ENCODE measurements at places on chromosomes 1 and 21. TPM values are rescaled to one million over a fixed set of nuclear protein-coding genes. Genes with fewer than 3 reads are reported as not detected.

PTPRU gene
- 92.5 TPM for total RNA-seq

CHIA gene
- total RNA-seq = not detected

DNA sequence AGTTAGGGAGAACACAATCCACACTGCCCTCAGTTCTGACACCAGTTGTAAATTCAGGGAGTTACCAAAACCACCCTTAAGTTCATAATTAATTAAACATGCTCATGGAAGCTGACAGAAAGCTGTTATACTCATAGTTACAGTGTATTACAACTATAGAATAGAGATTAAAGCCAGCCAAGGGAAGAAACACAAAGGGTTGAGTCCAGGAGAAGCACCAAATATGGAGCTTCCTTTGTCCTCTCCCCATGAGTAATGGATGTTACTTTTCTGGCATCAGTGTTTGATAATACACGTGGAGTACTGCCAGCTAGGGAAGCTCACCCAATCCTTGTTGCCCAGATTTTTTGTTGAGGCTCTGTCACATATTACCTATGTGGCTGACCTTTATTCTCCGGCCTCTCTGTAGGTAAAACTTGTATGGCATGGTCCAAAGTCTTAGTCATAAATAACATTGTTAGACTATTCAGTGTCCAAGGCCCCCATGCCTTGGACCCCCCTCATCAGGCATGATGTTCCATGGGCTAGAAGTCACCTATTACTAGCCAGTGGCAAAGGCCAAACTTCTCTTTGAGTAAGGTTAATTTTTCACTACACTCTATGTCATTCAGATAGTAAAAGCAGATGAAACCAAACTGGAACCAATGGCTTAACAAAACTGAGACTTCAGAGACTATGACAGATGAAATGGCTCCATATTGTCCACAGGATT lies 175.7 kb downstream of the GPR52 start:
- DNase-seq = no peak

LENEP gene
- total RNA-seq = 1.3 TPM

DNA sequence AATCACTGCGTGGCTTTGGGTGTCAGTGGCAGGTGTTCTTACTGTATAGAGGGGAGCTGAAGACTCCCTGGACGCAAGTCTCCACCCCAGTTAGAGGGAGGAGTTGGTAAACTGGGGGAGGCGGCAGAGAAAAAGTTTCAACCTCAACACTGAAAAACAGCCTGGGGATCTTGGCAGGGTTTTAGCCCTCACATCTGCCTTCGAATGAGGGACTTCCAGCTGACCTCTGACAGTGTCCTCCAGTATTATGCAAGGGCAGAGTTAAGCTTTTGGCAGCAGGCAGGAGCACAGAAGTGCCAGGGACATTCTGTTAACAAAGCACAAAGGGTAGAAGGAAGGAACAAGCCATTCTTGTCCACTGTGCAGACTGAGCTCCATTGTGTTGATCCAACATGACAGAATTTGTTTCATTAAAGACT lies 41.2 kb upstream of the RAB4A start:
- DNase-seq = no peak

Measured in glutamatergic neuron (in vitro differentiated cells).